ENCODE measurements at places on chromosomes 3 and 15. TPM values are rescaled to one million over a fixed set of nuclear protein-coding genes. Genes with fewer than 3 reads are reported as not detected.

The BHLHE40 gene
- total RNA-seq = 16.7 TPM

The MAGEF1 gene
- total RNA-seq = 16.7 TPM

The ATP13A5 gene
- total RNA-seq = not detected

The ULK3 gene
- total RNA-seq = 11.8 TPM

The DUOXA2 gene
- total RNA-seq = not detected

The ARRDC4 gene
- 39.8 TPM for total RNA-seq

The BMF gene
- total RNA-seq = 9.5 TPM
